ENCODE measurements at places on chromosomes 12 and 14.

DNA sequence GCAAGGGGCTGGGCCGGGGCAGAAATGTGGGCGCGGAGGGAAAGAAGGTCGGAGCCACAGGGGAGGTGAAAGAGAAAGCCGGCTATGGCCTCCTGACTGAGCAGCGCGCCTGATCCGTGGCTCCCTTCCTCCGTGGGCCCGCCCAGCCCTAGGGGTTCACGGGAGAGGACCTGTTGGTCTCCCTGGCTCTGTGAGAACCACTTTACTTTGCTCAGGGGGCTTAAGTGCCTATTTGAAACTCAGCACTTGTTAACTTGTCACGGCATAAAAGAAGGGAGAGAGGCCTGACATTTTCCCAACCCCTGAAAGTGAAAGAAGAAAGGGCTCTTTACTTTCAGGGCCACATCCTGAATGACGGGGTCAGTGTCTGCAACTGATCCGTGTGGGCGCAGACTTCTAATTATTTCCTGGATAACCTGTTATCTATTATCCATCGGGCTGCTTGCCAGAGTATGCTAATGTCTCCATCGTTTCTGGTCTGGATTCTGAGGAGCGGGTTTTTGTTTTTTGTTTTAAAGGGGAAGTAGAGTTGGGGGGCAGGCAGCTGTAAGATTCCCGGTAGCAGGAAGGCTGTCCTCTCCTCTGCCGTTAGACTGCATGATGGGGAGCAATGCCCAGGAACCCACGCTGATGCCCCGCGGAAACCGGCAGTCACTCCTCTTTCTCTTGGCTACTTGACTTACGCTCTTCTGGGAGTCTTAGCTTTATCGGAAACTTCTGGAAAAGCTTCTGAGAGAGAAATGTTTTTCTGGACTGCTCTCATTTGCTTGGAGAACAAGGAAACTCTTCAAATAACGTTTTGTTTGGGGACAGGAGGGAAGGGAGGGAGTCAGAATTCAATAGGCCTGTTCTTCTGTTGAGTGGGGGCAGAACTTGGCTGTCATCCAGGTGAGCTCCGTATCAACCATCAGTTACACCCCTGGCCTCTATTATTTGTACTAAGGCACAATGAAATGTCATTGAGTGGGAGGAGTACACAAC lies 127.7 kb upstream of the MAX start:
- peak; percentile 76 for DNase-seq

DNA sequence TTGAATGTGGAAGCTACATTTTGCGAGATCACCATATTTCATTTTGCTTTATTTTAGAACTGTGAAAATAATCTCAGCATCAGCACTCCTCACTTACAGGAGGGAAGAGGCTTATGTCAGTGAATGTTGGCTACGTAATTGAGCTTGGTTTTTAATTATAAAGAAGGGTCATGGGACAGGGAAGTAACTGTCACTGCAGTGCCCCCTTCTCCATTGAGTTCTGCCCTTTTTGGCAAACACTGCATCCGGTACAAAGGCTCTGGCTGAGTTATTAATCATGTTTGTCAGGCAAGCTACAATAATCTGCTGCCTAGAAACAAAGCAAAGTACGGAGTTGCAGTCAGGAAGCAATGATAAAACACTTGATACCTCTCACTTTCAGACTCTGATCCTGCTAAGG lies 546.7 kb downstream of the SNAPC1 start:
- no peak for DNase-seq

DNA sequence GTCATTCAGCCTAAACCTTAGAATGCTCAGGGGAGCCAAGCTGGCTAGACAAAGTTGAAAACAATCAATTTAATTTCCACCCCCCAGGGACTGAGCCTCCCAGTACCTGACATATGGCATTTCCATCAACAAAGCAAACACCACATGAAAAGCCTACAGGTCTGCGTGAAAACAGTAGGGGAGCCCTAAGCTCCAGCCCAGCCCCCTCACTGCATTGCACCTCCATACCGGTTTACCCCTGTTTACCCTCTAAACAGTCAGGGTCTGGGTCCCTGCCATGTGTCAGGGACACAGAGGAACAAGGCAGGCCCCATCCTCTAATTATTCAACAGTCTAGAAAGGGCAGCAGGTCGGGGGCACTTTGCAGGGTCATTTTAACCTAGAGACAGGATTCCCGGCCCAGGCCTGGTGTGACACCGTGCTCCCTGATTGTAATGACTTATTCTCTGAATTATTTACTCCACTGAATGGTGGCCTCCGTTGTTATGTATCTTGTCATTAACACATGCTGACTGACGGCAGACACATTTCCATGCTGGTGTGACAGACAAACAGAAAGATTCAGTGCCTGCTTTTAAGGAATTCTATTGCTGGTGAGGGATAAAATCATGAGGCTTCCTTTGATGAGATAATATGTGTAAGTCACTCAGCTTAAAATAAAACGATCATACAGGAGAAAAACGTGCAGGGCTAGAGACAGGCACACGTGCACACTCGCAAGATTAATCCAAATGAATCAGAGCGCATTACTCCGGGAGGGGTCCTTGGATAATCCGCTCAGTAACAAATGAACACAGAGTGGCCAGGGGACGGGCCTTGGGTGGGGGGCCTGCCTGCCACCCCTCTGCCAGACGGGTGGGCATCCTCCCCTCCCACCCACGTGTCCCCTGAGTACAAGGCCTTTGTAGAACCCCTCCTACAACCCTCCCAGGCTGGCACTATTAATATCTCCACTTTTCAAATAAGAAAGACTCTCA lies 23.2 kb downstream of the CCDC88C start:
- no peak for DNase-seq

DNA sequence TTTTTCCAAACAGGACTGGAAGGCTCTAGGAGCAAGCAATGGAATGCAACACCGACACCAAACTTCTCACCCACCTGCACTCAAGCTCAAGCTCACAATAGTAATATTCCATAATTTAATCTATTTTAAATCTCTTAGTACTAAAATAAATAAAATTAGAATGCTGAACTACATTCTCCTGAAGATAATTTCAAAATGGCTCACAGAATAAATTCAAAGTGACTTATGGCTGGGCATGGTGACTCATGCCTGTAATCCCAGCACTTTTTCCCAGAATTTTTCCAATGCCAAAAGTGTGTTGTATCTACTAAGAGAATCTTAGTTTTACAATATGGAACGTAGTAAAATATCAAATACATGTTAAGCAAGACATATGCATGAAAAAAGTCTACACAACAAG lies 31.5 kb downstream of the DUSP16 start:
- no peak for DNase-seq

DNA sequence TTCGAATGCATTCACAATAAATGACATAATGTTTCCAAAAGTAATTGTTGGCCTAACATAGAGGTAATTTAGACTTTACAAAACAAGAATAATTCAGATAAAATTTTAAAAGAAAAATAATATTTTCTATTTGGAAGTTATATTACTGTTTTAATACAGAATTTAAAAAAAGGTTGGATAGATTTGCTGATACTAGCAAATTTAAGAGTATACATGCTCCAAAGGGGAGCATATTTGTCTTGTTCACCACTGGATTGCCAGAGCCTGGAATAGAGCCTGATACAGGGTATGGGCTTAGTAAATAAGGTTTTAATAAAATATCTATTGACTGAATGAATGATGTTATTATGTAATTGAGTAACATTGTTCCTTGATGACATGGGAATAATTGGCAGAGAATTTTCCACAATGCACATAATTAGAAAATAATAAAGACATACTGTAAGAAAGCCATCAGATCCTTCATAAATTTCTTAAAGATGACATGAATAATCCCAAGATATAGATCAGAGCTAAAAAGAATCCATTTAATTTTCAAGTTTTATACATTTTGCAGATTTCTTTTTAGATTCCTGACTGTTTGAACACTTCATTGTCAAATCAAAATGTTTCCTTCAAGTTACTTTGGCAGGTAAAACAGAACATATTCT lies 305.3 kb downstream of the SLC6A15 start:
- DNase-seq: no peak

- no peak for DNase-seq
Measured at GRCh38 chr14:65071544-65071943, 30.8 kb downstream of the MAX start.

DNA sequence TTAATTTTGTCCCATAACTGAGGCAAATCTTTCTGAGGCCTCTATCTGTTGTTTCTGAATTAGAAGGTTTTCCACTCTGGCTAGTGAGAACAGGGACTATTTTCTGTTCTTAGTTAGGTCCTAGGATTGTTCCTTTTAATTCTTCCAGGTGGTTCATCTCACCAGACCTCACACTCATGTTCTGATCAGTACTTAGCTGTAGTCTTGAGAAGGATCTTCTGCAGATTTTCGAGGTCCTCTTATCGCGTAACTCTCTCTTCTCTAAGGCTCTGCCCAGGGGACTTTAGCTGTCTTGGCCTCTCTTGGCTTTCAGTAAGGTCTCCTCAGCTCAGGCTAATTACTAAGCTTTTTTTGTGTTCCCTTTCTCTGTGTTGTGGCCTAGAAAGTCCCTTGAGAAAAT lies 201.1 kb downstream of the ETNK1 start:
- DNase-seq: no peak

DNA sequence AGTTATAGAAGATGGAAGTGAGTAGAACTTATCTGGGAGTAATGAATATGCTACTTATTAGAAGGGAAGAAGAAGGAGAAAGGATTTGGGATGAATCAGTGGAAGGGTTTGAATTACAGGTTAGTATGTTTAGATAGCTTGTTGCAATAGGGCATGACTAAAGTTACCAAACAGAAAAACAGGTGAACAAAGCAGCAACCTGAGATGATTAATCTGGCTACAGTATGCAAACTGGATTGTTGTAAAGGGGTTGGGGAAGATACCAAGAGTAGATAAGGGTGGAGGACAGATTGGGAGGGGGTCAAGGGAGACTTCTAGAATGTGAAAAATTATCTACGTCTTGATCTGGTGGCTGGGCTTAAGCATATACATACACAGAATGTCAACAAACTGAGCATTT lies 73.4 kb upstream of the CLEC14A start:
- no peak for DNase-seq

GRCh38 chr12:15856097-15856982 lies 25.8 kb upstream of the STRAP start:
- no peak for DNase-seq

GRCh38 chr12:51505360-51506105 lies 80.9 kb downstream of the SLC4A8 start:
- no peak for DNase-seq

GRCh38 chr14:104994978-104995377 lies 9.4 kb downstream of the CLBA1 start:
- no peak for DNase-seq

- DNase-seq: no peak
Measured at GRCh38 chr12:95593266-95593871, 42.1 kb upstream of the USP44 start.

- peak; percentile 73 for DNase-seq
Measured at GRCh38 chr14:56810147-56810719, at the start of gene OTX2. TSS of gene OTX2 (minus strand) at chr14:56810479. CDS start at chr14:56805456, 5,023 bp downstream.

- DNase-seq: no peak
Measured at GRCh38 chr14:99595034-99595433, 9.0 kb downstream of the CCDC85C start.

DNA sequence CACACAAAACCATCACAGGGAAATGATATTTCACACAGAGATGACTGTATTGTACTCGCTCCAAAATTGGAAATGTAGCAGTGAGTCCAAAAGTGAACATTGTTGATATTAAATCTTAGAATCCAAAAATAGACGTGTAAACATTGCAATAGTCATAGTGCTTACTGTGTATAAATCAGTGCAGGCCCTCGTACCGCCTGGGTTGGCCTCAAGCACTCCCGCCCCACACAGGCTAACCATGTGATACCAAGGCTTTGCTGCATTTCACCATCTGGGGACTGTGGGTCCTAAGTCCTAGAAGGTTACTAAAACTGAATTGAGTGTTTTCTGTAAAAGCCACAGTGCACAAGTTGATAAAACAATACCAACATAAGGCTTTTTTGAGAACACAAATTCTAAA lies 107.3 kb downstream of the PPP2R5E start:
- no peak for DNase-seq

- no peak for DNase-seq
Measured at GRCh38 chr14:81416981-81417380, 16.9 kb upstream of the STON2 start.

DNA sequence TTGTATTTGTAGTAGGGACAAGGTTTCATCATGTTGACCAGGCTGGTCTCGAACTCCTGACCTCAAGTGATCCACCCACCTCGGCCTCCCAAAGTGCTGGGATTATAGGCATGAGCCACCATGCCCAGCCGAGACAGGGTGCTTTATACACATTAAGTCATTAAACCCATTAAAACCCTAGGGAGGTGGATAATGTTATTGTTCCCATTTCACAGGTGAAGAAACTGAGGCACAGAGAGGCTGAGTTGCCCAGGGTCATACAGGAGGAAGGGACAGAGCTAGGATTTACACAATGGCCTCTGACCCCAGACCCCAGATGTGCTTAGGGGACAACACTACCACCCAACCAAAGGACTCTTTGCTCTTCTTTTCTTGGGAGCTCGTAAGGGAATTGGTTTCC lies 51.0 kb upstream of the RIN3 start:
- DNase-seq: peak; percentile 13

- DNase-seq: no peak
Measured at GRCh38 chr12:90899456-90900182, 55.4 kb downstream of the CCER1 start.

GRCh38 chr14:102043251-102044025 lies 43.4 kb downstream of the HSP90AA1 start:
- DNase-seq: no peak

- no peak for DNase-seq
Measured at GRCh38 chr12:76674669-76675315, 89.1 kb upstream of the ZDHHC17 start.

- DNase-seq: no peak
Measured at GRCh38 chr12:48927261-48927660, 2.0 kb upstream of the FKBP11 start.

GRCh38 chr12:117986705-117987469 lies 18.1 kb upstream of the KSR2 start:
- DNase-seq: no peak

DNA sequence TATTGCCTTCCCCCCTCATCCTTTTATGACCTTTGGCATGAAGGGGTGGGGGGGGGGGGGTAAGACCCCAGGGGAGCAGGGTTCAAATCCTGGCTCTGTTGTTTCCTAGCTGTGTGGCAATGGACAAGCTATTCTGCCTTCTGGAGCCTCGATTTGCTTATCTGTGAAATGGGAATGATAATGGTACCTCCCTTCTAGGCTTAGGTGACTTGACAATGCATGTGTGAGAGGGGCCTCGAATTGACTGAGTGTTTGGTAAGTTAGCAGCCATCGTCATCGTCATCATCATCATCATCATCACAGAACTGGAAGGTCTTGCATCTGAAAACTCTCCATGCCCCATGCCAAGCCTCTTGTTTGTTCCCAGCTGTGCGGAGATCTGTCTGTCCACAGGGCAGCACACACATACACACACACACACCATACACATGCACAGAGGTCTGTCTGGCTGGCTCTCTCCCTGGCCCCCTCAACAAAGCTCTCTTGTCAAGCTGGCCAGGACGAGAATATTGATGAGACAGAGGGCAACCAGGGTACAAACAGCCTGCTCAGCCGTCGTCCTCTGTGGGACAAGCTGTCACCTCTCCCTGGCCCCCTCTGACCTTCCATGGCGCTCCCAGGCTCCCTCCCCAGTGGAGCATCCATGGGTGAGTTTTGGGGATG lies 5.9 kb upstream of the SDS start:
- DNase-seq: no peak

Measured in ecto neural progenitor cell (in vitro differentiated cells).